ENCODE measurements at places on chromosomes 1 and 21.

DNA sequence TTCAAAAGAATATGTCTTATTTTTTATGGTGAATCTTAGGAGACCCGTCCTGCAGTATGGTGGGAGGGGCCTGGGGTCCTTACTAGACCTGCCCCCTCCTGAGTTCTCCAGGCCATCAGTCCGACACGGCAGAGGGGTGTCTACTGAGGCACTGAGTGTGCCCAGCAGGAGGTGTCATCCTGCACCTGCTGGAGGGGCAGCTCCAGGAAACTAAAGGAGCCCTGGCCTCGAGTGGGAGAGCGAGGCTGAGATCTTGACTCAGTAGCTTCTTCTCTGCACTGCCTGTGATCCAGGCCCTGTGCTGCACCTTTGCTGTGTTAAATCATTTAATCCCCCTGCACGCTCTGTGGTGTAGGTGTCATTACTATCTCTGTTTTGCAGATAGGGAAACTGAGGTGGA lies 587.7 kb downstream of the PTPRU start:
- no peak for DNase-seq

- no peak for DNase-seq
Measured at GRCh38 chr1:93559045-93559444, 111.1 kb downstream of the FNBP1L start.

DNA sequence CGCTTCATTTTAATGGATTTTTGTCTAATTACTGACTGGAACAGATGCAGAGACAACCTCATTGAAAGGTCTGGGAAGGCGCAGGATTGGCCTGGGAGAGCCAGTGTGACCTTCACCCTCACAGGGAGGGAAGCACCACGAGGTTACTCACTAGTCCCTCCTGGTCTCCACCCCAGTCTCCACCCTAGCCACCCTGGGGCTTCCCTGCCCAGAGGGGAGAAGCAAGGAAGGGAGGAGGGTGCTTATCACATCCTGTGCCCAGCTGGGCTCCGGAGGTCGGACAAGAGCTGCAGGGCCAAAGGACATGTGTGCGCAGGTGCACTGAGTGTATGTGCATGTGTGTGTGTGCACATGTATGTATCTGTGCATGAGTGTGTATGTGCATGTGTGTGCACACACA lies 220.1 kb upstream of the VAMP3 start:
- no peak for DNase-seq

DNA sequence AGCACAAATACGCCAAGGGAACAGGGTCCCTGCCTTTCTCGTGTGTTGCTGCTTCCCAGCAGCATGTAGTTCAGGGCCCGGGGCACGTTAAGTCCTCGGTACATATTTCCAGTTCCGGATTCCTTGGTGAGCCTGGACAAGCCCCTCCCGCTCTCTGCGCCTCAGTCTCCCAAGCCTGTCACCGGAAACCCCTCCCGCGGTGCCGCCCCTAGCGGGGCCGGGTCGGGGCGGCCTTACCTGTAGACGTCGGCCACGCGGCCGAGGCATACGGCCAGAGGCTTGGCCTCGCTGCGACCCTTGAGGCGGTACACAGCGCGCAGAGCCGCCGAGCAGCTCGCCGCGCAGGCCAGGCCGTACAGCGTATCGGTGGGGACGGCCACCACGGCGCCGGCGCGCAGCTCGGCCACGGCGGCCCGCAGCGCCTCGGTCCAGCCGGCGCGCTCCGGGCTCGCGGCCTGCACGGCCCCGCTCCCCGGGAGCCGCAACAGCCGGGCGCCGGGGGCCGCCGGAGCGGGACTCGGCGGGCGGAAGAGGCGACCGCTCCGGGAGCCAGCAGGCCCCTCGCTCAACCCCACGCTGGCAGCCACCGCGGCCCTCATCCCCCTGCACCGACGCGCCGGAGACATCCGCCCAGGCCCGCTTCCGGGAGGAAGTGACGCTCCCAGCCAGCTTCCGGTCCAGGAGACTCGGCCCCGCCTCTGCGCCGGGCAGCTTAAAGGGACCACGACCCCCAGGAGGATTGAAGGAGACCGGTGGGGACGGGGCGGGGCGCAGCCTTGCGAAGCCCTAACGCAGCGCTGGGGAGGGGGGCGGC lies at the start of the genes C1orf122 and YRDC:
Gene C1orf122 (plus strand): TSS at position 236 of the 814 bp plus-strand sequence. CDS start 615 bp downstream, outside the sequence.
Gene YRDC (minus strand): TSS at position 654 of the 814 bp plus-strand sequence. CDS start 28 bp downstream, at position 626.
- DNase-seq, result peak; percentile 86

- DNase-seq, result no peak
Measured at GRCh38 chr1:39332291-39332690, 127.8 kb downstream of the MACF1 start.

DNA sequence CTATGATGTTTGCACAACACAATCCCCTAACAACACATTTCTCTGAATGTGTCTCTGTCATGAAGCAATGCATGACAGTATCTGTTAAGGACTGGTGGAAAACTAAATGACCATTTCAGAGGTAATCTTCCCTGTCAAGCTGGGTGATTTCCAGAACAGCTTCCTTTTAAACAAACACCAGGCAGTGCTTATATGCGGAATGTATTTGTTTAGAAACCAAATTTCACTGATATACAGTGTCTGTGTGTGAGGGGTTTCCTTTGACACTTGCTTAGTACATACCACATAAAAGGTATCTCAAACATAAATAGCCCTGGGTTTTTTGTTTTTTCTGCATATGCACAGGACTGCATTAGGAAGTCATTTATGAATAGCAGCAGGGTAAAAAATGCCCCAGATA lies 95.6 kb downstream of the TGFBR3 start:
- DNase-seq, result no peak

DNA sequence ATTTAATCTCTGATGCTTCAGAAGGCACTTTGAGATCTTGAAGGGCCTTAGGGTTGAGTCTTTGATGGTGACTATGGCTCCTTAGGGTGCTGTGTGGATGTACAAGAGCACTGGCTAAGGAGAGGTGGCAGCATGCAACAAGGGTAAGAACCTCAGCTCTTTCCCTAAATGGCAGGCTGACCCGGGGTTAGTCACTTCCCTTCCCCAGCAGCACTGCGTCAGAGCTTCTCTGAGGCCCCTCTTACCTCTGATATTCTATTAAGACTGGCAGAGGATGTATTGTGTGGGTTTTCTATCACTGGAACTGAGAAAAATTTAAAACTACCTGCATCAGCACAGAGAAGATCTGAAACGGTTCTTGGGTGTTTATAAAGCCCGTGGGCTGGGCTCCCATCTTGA lies 11.8 kb downstream of the C1orf116 start:
- DNase-seq, result no peak

DNA sequence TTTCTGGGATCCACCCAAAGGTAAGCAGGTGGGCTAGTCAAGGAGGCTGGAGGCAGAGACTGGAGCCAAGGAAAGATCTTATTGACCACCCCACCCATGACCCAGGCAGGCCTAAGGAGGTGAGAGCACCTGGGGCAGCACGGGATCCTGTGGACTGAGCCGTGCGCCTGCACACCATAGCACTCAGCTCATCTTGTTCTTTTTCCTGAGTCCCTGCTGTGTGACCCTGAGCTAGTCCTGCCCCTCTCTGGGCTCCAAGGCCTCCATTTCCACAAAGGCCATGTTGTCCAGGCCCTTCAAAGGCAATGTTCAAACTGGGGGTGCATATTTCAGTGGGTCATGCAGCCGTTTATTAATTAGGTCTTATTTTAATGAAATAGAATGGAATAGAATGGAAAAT lies 7.2 kb downstream of the FAM131C start:
- no peak for DNase-seq

GRCh38 chr1:156838972-156839371 lies 19.9 kb downstream of the INSRR start:
- DNase-seq, result no peak

GRCh38 chr1:160656737-160657136 lies 9.9 kb upstream of the SLAMF1 start:
- no peak for DNase-seq

GRCh38 chr1:208219659-208220282 lies 24.4 kb downstream of the PLXNA2 start:
- DNase-seq, result no peak

GRCh38 chr1:154478013-154478412 lies 24.0 kb upstream of the TDRD10 start:
- DNase-seq, result no peak

DNA sequence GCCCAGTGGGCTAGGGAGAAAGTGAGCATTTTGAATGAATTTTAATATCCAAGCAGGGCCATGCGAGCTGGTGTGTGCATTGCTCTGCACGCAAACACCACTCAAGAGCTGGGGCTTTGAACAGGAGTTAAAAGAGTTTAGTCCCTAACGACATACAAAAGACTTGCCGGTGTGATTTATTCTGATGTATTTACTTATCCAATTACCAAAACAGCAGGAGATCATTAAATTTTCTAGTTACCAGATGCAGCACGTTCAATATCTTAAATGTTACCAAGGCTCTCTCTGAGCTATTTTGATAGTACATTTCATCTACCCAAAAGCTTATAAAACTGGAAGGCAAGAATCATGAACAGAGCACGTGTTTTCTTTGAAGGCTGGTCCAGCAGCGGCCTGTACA lies 30.0 kb upstream of the DMRTA2 start:
- DNase-seq, result no peak

DNA sequence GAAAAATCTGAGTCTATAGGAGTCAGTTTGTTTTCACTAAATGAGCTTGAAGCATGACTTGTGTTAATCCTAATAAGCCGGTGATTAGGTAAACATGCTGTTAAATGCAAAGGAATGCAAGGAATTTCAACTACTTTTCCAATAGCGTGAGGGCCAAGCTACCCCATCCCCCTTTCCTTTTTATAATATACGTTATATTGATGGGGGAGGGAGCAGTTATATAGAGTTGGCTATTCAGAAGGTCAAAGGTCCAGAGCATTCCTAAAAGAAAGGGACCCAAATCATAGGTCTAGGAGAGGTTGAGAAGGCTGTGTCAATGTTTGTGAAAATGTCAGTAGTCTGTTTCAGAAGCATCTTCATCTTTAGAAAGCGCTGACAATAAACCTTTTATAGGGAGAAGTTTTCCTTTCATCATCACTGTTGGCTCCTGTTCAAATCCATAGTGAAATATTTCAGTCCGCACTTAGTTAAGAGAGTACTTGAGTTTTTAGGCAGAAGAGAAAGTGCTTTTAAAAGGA lies 3.8 kb downstream of the CCN1 start:
- no peak for DNase-seq

- DNase-seq, result no peak
Measured at GRCh38 chr1:153306303-153307220, 6.2 kb downstream of the PGLYRP3 start.

DNA sequence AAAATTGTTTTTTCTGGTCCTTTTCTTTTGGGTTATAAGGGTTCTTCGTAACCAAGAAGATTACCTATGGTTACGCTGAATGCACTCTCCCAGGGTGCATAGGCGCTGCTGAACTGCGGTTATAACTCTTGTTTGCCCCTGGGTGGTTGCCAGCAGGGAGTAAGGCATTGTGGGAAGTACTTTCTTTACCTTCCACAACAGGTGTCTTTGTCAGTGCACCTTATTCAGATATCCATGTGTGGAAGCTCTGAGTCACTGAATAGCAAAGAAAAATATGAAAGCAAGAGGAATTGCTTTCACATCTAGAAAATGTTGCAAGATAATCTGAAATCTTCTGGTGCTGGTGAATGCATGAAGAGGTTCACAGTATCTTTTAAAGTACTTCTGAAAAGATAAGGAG lies 124.4 kb upstream of the CACYBP start:
- no peak for DNase-seq

DNA sequence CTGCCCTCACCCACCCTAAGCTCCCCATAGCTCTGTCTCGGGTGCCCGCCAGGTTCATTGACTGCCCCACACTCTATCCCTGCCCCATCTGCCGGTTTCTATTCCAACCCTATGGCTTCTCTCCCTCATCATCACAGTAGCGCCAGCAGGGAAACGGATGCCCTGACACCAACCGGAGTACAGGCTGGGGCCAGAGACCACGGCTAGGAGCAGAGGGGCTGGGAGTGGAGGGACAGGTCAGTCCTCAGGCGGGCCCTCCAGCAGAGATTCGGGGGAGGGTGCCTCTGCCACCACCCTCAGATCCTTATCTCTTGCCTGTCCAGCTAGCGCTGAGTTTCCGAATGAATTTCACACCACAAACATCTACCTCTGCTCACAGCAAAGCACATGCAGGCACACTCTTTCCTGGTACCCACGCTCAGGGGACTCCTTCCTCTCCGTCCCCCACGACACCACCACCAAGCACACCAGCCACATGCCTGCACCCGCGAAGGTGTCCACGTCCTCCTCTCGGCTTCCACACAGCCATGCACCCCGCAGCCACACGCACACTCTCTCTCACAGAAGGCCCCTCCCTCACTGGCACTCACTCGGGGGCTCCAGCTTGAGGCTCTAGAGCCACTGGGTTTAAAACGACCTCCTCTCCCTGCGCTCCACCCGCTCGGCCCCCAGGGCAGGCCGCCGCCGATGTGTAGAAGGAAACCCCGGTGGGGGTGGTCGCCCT lies 7.2 kb downstream of the TAL1 start:
- DNase-seq, result no peak

- no peak for DNase-seq
Measured at GRCh38 chr1:208192995-208193394, 51.2 kb downstream of the PLXNA2 start.

- no peak for DNase-seq
Measured at GRCh38 chr1:18957136-18957521, 653 bp upstream of the IFFO2 start.

DNA sequence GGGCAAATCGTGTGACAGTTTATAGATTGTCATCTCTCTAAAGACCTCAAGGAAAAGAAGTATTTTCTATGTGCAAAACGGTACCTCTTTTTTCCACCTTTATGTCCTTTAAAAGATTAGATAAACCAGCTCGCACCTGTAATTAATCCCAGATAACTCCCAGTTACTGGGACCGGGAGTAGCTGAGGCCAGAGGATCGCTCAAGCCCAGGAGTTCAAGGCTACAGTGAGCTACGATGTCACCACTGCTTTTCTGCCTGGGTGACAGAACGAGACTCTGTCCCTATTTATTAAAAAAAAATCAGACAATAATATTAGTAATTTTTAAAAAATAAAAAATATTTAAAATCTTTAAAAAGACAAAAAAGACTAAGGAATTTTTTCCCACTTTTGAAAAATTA lies 141.4 kb downstream of the NR5A2 start:
- DNase-seq, result no peak

GRCh38 chr1:3564921-3565831 lies 46.1 kb downstream of the MEGF6 start:
- DNase-seq, result no peak

All from stimulated activated CD4-positive, alpha-beta T cell treated with anti-CD3 and anti-CD28 coated beads, Interleukin-1b, Interleukin-23, amount 100 ng/mL, for 1 hour (primary cell).